ENCODE measurements at places on chromosomes 2 and 18. TPM values are rescaled to one million over a fixed set of nuclear protein-coding genes. Genes with fewer than 3 reads are reported as not detected.

The HOXD4 gene
- not detected for total RNA-seq

The SANBR gene
- 29.9 TPM for total RNA-seq

The CELF4 gene
- total RNA-seq, result 218 TPM

- DNase-seq, result no peak
These were observed 344.8 kb downstream of the TGIF1 start for GRCh38 chr18:3794537-3795348.

DNA sequence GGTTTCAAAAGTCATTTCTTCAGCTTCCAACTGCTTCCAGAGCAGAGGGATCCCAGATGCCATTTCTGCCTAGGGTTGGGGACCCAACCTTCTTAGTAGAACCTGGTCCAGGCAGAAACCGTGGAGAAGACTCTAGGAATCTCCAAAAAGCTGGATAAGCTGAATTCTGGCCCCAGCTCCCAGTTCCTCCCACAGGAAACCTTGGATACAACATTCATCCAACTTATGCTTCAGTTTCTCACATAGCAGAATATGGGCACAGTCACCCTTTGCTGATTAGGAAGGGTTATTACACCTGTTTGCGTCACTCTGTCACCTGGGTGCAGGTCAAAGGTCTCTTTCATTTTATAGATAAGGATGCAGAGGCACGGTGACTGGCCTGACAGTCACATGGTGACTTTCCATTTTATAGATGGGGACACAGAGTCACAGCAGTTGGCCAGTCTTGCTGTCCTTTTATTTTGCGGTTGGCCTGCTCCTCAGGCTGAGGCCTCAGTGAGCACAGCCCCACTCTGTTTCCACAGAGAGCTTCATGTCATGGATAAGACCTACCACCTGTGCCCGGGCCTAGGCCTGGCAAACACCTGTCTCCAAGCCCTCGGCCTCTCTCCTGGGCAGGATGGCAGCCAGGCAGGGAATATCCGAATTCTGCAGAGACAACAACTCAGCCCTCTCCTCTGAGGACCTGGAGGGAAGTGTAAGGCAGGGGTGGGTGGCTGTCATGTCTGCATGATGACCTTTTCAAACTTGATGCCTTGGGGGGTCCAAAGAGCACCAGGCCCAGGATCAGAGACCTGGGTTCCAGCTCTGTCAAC is 148.8 kb downstream of the SMAD7 start:
- no peak for DNase-seq

The RBM44 gene
- 0.72 TPM for total RNA-seq

DNA sequence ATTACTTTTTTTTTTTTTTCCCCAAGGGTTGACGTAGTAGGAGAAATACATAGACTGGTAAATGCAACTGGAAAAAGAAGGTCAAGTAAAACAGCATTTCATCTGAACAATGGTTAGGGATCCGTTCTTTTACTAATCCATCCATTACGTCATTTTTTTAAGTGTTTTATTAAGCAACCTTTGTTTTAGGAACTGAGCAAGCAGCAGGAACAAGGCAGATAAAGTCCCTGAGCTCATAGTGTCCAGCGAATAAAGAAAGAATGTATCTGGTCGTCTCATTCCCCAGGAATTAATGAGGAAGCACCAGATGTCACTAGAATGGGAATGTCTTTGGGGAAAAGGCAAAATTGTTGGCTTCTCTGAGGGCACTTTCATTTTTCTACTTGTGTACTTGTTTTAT is 842.4 kb downstream of the TDRD15 start:
- DNase-seq, result no peak

DNA sequence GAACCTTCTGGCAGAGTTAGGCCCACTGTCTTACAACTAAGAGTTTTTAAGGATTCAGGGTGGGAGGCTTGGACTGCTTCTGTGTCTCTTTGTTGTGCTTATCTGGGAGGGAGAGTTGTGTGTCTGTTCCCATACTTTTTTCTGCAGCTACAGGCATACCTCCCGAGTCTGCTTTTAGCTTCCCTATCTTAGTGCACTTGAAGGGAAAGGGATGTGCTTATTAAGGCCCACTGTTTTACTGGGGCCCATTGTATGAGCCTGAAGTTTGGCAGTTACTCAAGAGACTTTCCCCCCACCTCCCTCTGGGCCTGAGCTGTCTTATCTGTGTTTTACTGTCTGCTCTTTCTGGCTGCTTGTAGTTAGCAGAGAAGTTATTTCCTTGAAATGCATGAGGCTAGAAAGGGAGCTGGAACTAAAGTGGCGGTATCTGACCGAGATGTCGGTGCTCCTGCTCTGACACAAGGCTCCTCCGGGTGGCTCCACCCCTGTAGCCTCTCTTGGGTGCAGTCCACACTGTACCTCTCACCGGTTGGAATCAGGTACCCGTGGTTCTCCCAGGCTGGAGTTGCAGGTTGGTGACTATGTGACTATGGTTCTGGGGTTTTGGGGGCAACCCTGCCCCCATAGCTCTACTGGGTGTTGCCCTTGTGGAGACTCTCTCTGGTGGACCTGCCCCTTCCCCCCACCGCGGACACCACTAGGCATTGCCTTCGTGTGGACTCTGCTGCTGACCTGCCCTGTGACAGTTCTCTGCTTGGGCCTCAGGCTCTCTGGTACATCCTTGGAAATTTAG is 12.9 kb downstream of the UBR3 start:
- DNase-seq, result no peak

GRCh38 chr18:45100321-45101105 is 419.8 kb downstream of the SETBP1 start:
- DNase-seq, result no peak

DNA sequence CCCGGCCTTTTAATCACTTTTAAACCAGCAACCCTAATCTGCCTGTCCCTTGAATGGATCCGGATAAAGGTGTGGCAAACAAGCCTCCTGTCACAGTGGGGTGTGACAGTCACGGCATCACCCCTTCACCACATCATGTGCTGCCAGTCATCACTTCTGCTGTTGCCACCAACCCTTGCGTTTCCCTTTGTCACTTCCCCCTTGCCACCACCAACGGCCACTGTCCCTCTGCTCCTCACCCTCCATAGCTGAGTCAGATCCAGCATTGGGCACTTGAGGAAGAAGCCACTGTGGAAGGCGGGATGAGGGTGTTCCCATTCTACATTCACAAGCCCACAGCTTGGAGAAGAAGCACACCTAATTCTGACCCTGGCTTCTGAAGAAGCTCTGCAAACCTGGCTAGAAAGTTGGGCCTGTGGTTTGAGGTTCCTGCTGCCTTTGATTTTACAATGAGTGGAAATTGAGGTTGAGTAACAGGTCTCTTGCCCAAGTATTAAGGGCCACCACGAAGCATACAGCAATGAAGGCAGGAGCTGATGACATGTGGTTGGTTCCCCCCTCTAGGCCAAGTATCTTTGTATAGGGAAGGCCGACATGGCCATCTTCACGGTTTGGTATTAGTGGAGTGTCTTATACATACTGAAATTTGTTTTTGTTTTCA is 22.9 kb upstream of the DARS1 start:
- no peak for DNase-seq

- DNase-seq, result no peak
These were observed 190.4 kb downstream of the KIAA1328 start for GRCh38 chr18:37019157-37019827.

The ATP6V1B1 gene
- total RNA-seq, result not detected

The NDUFB3 gene
- total RNA-seq, result 78.8 TPM

DNA sequence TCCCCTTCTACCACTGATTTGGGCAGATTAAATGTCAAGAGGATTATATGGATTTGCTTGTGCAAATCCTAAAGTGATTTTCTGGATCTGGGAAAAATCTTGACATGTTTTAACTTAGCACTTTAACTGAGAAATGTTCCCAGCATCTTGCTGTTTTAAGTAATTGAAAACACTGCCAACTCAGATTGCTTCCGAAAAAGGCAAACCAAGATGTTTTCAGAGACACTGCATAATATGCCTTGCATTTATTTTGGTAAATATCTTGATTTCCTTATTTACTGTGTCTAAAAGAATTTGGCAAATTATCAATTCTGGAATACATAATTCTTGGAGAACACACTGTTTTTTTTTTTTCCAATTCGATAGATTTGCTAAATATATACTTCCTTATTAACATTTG is 385.0 kb upstream of the FAM98A start:
- DNase-seq, result no peak

DNA sequence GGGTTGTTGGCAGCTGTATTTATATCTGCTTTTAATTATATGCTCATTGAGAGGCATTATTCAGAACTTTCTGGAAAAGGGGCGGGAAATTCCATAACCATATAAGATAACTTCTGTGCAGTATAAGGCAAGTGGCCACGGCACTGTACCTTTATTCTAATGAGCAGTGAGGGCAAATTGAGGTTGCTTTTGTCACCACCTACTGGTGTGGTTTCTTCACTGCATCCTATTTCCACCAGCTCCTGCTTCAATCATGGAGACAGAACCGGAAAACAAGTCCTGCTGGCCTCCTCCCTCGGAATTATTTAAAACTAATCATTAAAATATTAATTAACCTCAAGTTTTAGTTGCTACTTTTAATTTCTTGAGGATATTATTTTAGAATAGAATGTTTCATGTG is 759.4 kb downstream of the CBLN2 start:
- DNase-seq, result no peak

The FBXO15 gene
- total RNA-seq, result 3.9 TPM

DNA sequence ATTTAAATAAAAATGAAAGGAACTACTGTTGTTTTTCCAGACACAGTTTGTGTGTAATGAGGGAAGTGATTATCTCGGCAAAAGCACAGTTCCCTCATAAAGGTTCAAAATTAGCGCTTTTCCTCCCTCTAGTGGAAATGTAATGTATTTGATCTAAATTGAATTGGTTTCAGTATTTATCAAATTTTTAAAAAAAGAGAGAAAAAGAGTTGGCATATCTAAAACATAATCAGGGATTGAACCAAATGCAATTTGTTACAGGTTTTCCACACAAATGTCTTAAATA is 37.5 kb downstream of the CMPK2 start:
- DNase-seq, result no peak

GRCh38 chr2:160174322-160174721 is 25.8 kb downstream of the ITGB6 start:
- DNase-seq, result no peak

- no peak for DNase-seq
These were observed 23.2 kb downstream of the MEMO1 start for GRCh38 chr2:31987454-31988220.

The OR6B2 gene
- not detected for total RNA-seq

The METTL8 gene
- 21.0 TPM for total RNA-seq
